NCI-H1694 treated with DMSO at 0.1 percent for 48 hours (cell line): ENCODE measurements at places on chromosomes 16 and 17.

DNA sequence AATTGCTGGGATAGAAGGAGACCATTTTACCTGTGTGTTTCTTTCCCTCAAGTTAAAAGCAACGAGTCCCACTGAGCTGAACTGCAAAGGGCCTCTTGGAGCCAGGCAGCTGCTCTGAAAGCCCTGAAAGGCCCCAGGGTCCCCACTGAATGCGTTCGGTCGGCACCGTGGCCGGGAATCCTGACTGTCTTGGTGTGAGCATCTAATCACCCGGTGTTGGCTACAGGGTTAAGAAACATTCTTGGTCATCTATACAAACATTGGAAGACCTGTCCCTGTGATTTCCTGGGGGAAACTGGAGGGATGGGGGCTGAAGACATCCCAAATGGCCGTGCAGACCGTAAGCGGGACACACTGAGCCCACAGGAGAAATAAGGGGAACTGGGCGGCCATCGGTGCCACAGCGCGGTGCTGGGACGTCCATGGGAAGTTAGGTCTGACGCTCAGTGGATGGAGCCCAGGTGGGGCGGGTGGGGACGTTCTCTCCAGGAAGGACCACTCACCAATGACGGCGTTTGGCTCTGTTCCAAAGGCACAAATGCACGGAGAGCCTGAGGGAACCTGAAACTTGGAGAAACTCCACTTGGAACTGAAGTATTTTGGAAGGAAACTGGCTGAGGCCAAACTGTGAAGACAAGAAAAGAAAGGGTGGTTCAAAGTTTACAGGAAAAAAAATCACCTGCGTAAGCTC lies 32.1 kb downstream of the WDR45B start:
- no peak for DNase-seq

DNA sequence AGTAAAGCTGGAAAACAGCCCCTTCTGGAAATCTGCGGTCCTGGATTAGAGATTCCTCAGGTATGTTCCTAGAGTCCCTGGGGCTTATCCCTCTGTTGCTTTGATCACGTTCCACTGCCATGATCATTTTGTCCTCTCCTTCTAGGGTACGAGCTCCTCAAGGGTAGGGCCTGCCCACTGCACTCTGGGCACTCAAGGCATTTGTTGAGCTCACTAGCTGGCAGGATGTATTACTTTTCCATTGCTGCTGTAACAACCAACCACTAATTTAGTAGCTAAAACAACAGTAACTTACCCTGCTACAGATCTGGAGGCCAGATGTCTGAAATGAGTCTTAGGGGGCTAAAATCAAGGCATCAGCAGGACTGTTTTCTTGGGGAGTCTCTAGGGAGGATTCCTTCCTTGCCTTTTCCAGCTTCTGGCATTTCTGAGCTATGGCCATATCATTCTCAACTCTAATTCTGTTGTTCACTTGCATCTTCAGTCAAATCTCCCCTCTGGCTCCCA lies 65.7 kb downstream of the ARSG start:
- no peak for DNase-seq

- no peak for DNase-seq
These were observed 120.7 kb downstream of the TRIM37 start for GRCh38 chr17:58985971-58986370.

GRCh38 chr17:64281962-64282752 lies 19.1 kb upstream of the TEX2 start:
- DNase-seq, result peak; percentile 75

- DNase-seq, result no peak
These were observed 19.8 kb upstream of the NTN1 start for GRCh38 chr17:9001559-9001958.

DNA sequence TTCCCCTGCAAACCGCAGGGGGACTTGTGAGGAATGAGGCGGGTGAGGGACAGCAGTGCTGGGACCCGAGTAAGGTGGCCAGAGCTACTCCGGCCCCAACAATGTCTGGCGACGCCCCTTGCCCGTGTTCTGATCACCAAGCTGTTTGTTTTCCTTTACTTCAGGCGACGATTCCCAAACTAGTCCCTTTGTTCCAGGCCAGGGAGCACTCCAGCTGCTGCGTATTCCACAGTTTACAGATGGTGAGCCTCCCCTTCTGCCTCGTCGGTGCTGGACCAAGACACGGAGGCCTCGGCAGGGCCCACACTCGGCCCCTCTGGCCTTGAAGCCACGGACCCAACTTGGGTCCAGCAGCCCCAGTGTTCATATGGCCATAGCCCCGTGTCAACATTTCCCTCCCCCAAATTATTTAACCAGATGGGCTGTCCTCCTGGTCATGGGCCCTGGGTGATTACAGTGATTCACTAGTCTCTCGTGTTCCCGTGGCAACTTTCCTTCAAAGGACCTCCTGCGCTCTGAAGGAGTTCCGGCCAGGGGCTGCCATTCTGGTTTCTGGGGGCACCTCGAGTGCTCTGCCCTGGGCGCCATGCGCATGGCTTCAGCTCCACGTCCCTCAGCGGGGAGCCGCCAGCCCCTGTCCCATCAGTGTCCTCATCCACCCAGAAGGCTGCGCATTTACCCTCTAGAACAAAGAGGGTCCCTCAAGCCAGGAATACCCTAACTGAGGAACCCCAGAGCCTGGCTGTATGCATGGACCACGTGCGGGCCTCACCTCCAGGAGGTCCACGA lies 24.8 kb upstream of the MTSS2 start:
- DNase-seq, result no peak

DNA sequence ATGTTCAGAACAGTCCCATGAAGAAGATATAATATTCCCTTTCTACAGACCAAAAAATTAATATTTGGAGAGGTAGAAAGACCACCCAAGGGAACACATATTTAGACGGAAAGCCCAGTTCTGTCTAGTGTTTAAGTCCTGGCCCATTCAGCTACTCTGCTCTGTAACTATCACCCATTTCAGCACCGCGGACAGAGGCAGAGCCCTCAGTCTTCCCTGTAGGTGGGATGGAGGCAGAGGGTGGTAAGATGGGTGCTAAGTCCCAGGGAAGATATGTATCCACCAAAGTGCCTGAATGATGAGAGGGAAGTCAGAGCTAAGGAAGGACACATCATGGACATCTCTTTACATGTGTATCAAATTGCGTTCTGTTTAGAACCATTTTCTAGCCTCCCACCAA lies 27.8 kb upstream of the C16orf78 start:
- no peak for DNase-seq

- DNase-seq, result no peak
These were observed 7.9 kb downstream of the QPRT start for GRCh38 chr16:29686740-29687332.
